ENCODE measurements at places on chromosomes 12 and 14.

DNA sequence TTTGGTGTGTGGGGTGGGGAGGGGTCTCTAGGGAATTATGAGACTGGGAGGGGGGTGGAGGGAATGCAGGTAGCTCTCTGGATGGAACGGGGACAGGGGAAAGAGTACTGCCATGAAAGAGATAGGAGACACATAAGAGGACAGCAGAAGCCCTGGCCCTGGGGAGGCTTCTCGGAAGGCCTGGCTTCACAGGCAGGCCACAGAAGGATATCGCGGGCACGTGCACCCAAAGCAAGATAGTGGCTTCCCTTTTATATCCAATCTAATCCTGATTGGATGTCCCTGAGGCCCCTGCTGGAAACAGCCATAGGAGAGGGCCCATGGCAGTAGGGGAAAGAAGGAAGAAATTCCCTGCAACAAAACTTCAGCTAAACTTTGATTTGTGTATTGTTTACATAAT, 113.5 kb downstream of the GCH1 start:
- DNase-seq, result no peak

- no peak for DNase-seq
These were observed 6.4 kb downstream of the AQP6 start for GRCh38 chr12:49979016-49979586.

DNA sequence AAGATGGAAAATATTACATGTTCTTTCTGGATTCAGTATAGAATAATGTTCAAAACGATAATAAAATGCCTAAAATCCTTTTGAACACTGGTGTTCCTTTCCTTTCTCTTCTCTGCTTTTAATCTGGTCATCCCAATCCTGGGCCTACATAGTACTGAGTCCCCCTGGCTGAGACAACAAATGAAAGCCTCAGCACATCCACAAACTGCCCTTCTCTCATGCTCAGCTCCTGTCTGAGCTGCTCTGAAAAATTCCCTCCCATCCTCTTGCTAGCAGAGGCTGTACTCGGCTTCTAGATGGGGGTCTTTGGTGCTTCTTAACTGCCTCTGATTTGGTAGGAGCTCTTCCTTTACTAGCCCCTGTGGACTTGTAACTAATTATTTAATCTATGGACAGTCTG, 232.3 kb downstream of the MED13L start:
- no peak for DNase-seq

- DNase-seq, result no peak
These were observed 112.4 kb upstream of the TMEM132D start for GRCh38 chr12:130016194-130016593.

GRCh38 chr14:86654558-86655184, 1124.7 kb downstream of the FLRT2 start:
- peak; percentile 65 for DNase-seq

DNA sequence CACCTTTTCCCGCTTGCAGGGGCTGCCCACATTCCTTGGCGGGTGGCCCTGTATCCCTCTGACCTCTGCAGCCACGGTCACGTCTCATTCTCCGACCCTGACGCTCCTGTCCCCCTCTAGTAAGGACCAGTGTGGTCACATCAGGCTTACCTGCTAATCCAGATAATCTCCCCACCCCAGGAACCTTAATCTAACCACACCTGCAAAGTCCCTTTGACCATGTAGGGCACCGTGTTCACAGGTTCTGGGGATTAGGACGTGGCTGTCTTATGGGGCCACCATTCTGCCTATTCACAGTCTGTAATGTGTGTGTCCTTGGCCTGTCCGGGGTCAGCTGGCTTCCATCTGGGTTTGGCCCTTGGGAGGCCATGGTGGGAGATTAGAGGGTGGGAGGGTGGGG, 368.9 kb downstream of the AACS start:
- DNase-seq, result no peak

GRCh38 chr14:93951635-93952540, 24.5 kb downstream of the ASB2 start:
- DNase-seq, result no peak

GRCh38 chr14:64293976-64294671, at the start of gene ESR2:
TSS of gene ESR2 (minus strand) at chr14:64294371. CDS start at chr14:64282985, 11,386 bp downstream.
- no peak for DNase-seq

DNA sequence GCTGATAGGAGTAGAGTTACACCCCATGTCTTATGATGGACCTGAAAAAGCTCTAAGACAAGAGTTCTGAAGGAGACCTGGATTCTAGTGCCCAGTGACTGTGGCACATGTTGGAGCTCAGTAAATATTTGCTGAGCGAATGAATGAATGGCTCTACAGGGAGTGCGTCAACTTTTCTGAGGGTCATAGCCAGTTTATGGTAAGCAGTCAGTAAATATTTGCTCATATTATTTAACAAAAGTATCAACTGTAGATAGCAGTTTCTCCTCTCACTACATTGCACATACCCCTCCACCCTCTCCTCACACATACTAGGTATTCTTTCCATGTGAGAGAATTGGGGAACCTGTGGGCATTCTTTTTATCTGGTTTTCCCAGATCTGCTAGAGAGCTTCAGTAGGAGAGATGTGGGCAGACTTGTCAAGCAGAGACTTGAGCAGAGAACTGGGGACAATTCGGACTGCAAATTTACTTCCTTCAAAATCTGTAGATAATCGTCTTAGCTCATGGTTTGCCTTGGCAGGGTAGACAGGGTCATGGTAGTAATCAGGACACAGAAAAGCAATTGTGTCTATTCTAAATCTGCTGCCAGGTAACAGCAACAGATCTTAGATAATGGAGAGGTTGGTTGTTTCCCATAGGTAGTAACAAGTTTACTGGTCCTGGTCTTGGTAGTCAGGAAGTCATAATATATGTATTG, 5.7 kb downstream of the SLC4A8 start:
- DNase-seq, result no peak

DNA sequence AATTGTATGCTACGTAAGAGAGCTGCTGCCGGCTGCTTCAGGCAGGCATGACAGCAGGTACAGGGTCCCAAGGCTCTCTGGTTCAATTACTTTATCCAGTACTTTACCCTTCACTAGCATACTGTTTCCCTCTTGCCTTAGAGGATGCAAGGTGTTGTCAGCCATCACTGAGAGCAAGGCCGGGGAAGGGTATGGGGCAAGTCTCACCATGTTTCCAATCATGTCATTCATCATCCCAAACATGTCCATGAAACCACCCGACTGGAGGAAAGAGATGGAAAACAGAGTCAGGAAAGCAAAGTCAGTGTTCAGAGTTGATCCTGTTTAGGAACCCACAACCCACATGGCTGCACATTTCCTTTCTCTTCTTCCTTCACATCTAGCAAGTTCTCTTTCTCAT, 2.4 kb downstream of the MLF2 start:
- DNase-seq, result no peak

GRCh38 chr14:54253195-54253947, 143.4 kb upstream of the CDKN3 start:
- peak; percentile 94 for DNase-seq

DNA sequence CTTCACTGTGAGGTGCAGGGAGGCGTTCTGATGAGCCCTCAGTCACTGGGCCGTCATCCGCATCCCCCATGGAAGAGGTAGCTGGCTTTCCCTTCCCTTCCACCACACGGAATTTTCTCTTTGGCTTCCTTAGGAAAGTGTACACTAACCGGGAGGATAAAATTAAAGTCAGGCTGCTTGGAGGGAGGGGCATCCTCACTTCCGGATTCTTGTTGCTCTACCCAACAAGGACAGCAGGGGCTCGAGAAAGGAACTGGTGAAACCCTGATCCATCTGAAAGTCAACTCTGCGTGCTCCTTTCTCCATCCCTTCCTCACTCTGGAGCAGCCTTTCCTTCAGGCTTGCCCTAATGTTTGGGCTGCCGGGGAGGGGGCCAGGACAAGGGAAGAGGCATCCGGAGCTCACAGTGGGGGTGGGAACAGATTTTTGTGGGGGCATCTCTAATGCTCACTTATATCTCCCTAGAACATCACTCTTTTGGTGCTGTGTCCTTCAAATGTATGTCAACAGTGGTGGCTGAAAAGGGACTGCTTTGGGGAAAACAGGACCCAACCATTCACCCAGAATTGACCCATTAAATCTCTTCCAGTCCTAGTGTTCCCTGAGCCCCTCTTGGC, 101.4 kb upstream of the FKBP4 start:
- no peak for DNase-seq

DNA sequence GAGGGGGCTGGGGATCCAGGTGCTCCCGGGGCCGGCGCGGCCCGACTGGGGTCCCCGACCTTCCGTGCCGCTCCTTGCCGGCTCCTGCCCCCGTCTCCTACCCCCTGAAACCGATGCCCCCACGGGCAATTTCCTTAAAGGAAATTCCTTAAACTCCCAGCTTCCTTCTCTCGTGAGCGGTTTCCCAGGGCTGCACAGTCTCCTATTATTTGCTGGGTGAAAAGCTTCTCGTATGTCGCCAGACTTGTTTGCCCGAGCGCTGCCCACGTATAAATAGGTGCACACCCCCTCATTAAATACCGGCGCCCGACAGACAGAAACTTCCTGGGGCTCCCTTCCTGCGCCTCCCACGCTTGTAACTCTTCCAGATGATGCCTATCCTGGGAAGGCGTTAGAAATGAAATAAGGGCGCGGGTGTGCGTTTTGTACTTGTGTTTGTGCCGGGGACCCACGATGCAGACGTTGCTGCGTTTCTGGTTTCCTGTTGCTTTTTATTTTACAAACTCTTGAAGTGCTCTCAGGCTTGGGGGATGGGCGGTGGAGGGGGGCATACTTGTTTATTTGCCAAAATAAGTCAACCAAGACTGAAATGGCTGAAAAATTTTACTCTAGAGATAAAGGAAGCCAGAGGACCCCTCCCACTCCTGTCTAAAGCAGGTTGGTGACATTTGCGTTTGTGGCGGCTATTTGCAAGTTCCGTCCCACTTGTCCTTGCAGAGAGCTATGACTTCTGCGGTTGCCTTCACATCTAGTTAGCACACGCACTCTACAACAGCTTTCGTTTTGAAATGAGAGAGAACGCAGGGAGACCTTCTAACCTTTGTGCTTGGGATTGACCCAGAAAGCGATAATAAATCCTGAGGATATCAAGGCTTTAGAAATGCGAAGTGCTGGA, 1.0 kb downstream of the HIP1R start:
- DNase-seq, result no peak

Data from LHCN-M2 (cell line).